ENCODE measurements at places on chromosomes 12 and 14.

GRCh38 chr12:124651516-124652273, 84.3 kb upstream of the NCOR2 start:
- DNase-seq: no peak

DNA sequence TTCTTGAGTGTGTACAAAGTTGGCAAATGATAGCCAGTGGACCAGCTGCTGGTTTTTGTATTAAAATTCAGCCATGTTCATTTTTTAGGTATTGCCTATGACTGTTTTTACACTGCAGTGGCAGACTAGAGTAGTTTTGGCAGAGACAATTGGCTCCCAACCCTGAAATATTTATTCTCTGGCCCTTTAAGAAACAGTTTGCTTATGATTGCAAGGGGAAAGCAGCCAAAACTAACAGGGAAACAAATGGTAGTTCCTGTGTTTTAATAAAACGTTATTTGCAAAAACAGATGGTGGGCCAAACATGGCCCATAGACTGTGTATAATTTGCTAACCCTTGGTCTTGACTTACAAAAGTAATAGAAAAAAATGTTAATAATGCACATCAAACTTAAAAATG, 110.2 kb downstream of the ALX1 start:
- no peak for DNase-seq

- DNase-seq: no peak
These were observed 212.4 kb upstream of the FLRT2 start for GRCh38 chr14:85317491-85318021.

GRCh38 chr14:67694791-67695393, 672 bp downstream of the RDH11 start:
- peak; percentile 18 for DNase-seq

GRCh38 chr12:21648378-21648777, 9.3 kb downstream of the LDHB start:
- no peak for DNase-seq

GRCh38 chr14:33704481-33704880, 246.4 kb downstream of the EGLN3 start:
- no peak for DNase-seq

- no peak for DNase-seq
These were observed 58.3 kb upstream of the FRMD6 start for GRCh38 chr14:51593397-51593796.

- DNase-seq: no peak
These were observed 90.4 kb downstream of the IRF2BPL start for GRCh38 chr14:76938092-76938500.

DNA sequence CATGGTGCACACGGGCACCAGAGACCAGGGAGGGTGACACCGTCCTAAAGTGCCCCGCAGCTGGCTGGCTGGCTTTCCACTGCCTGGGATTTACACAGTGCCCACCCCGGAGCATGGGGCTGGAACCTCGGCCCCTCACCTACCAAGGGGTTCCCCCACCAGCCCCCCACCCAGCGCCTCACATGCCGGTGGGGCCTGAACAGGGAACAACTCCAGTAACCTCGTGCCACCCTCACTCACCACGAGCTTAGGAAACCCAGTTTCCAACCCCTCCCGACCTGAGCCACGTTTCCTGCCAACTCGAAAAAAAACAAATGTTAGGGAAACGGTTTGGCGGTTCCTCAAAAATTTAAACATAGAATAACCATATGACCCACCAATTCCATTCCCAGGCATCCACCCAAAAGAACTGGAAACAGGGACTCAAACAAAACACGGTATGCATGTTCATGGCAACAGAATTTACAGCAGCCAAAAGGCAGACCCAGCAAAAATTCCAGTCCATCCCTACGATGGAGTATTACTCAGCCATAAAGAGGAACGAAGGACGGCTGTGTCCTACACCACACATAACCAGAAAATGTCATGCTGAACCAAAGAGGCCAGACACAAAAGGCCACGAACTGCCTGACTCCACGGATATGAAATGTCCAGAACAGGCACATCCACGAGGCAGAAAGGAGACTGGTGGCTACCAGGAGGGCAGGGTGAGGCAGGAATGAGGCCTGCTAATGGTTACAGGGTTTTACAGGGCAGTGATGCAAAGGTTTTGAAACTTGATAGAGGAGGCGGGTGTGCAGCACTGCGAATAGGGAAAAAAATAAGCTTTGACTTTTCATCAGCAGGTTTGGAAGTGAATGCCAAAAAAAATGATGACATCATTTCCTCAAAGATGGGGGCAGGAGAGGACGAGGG, 68.9 kb downstream of the NCOR2 start:
- no peak for DNase-seq

- no peak for DNase-seq
These were observed 405.3 kb downstream of the MED13L start for GRCh38 chr12:115872212-115872611.

DNA sequence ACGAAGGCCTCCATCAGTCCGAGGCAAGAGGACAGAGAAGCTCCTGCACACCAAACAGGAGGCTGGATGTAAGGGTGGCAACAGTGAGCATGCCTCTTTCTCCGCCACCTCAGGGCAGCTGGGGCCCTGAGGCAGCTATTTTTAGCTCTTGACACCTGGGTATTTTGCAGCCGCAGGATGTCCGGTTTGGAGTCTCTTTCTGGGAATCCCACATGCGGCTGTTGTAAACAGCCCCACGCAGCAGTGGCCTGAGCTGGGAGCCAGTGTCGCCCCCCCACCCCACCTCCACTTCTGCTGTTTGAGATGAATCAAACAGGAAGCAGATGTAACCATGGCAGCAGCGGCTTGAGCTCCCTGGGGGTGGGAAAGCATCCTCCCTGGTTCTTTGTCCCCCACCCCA, 11.7 kb downstream of the HDAC7 start:
- no peak for DNase-seq

DNA sequence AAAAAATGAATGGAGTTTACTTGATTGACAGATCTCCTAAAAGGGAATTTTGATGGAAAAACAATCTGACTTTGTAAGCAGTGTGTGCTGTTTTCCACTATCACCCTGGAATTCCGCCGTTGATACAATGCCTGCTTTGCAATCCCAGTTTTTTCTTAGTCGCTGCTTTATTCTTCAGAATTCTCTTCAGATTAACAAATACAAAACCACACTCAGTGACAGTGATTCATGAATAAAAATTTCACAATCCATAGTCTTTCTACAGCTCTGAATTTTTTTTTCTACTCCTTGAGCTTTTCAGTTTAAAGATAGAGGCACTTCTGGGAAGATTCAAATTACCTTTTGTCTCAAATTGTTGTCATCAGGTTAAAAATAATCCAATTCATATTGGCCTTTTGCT, 44.6 kb upstream of the KITLG start:
- no peak for DNase-seq

DNA sequence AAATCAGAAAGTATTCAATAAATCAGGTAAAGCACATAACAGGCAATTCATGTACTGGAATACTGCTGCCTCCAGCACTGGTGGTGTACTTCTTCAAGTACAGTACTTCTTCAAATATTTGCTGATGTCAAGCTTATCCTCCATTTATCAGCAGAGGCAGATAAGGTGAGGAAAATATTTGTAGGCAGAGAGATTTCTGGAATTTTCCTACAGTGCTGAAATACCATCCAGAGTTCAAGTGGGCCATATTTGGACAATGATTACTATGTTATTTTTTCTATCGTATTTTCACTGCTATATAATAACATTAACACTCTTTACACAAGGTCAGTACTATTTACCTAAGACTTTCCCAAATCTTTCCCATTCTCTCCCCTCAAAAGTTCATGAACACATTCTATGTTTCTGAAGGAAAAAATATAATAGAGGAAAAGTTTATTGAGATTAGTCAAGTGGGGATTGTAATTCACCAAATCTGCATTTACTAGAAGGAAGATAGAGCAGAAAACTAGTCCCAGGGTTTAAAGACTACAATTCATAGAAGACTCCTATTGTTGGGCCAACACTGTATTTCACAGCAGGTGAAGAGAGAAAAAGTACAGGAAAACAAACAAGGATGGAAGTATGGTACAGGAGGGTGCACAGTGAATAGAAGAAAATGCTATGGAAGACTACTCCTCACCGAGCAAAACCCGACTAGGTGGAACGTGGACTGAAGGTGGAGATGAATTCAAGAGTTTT, 141.1 kb downstream of the PAWR start:
- DNase-seq: no peak

- DNase-seq: no peak
These were observed 58.6 kb downstream of the ZFP36L1 start for GRCh38 chr14:68734231-68734732.

DNA sequence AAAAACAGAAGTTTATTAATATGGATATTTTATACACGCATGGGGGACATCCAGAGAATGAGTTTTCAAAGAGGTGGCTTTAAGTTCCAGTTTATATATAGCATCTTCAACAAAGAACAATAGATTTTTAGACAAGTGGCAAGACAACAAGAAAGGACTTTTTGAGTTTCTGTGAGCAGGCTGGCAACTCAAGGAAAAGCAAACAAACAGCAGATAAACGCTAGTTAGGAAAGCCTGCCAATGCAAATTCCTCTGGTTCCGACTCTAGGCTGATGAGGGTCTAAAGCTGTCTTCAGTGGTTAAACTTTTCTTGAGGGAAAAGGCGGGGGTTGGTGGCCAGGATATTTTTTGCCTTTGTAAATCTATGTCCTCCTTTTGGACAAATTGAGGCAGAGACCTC, 78.4 kb upstream of the EEA1 start:
- DNase-seq: no peak

GRCh38 chr14:22184830-22185168, 404.2 kb downstream of the DAD1 start:
- no peak for DNase-seq

- DNase-seq: no peak
These were observed 22.2 kb downstream of the P2RX4 start for GRCh38 chr12:121232163-121232562.

GRCh38 chr12:39431797-39432196, 11.1 kb downstream of the KIF21A start:
- DNase-seq: no peak

- peak; percentile 64 for DNase-seq
These were observed 8.6 kb downstream of the AK7 start for GRCh38 chr14:96400495-96400894.

- DNase-seq: no peak
These were observed 296.6 kb upstream of the KITLG start for GRCh38 chr12:88876857-88877256.

GRCh38 chr12:52579468-52580465, 6.1 kb upstream of the KRT74 start:
- no peak for DNase-seq

DNA sequence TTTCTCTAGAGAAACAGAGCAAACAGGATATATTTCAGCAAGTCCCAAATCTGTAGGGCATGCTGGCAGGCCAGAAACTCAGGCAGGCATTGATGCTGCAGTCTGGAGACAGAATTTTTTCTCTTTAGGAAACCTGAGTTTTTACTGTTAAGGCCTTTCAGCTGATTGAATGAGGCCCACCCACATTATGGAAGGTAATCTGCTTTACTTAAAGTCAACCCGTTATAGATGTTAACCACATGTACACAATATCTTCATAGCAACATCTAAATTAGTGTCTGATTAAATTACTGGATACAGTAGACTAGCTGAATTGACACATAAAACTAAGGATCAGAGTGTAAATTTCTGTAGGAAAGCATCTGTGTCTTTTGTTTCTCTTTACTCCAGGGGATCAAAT, 65.2 kb downstream of the SRGAP1 start:
- DNase-seq: no peak

DNA sequence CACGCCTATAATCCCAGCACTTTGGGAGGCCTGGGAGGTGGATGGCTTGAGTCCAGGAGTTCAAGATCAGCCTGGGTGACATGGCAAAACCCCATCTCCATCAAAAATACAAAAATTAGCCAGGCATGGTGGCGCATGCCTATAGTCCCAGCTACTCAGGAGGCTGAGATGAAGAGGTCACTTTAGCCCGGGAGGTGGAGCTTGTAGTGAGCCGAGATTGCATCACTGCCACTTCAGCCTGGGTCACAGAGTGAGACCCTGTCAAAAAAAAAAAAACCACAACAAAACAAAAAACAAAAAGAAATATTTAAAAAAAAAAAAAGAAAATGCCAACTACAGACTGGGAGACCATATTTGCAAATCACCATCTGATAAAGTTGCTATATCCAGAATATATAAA, 17.5 kb downstream of the WDR89 start:
- DNase-seq: no peak

GRCh38 chr12:123868791-123869190, 103.8 kb downstream of the CCDC92 start:
- no peak for DNase-seq

GRCh38 chr14:104593710-104594136, 10.8 kb downstream of the TMEM179 start:
- DNase-seq: no peak

- DNase-seq: no peak
These were observed 56.2 kb downstream of the CRADD start for GRCh38 chr12:93733358-93733757.

DNA sequence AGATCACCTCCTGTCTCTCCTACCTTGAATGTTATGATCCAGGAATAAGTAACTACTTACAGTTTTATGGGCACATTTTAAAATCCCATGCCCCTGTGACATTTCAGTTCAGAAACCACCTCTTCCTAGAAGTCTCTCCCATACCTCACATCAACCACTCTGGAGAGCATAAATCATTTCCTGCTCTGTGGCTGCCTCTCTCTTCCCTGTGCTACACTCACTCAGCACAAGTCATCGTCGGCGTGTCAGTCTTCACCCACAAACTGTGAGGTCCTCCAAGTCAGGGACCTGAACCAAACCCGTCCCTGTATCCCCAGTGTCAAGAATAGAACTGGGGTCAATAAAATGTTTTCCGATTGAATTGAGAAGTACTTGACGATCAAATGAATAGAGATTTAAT, 863.3 kb downstream of the BCL11B start:
- no peak for DNase-seq

- DNase-seq: no peak
These were observed 24.6 kb upstream of the YBX3 start for GRCh38 chr12:10747730-10748129.

GRCh38 chr12:48788854-48789775, at the start of gene ADCY6:
Gene ADCY6, minus strand, starts transcription at chr12:48789089. Its CDS starts 5,655 bp downstream, at chr12:48783434.
- DNase-seq: peak; percentile 33

DNA sequence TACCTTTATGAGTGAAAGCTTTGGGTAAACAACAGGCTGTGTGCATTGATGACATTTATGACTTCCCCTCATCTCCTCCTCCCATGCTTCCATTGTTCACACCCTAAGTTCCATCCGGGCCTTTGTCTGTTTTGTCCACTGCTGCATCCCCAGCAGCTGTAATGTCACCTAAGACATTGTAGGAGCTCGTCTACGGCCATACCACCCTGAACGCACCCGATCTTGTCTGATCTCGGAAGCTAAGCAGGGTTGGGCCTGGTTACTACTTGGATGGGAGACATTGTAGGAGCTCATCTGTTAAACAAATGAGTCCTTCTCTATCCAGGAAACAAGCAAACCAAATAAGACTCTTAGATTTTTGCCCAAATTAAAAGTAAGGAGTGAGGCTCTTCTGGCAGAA, 40.4 kb upstream of the SYCP3 start:
- no peak for DNase-seq

DNA sequence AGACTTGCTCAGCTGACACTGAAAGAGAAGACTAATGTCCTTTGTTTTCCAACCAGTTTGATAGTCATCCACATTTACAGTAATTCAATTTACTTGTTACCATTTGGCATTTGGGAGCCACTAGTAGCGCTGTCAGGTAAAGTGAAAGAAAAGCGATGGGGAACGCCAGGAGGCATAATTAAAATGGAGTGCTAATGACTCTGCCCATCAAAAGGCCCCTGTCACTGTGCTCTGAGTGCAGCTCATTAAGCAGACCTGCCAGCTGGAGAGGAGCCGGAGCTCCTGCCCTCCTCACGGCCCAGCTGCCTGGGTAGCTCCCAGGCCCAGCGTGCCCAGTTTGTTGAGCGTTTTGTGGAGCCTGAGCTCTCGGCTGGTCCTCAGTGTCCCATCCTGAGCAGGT, 463.6 kb upstream of the CCDC196 start:
- no peak for DNase-seq

GRCh38 chr14:101110729-101111619, 207.5 kb upstream of the RTL1 start:
- no peak for DNase-seq
